ENCODE measurements at places on chromosomes 1 and 21. TPM values are rescaled to one million over a fixed set of nuclear protein-coding genes. Genes with fewer than 3 reads are reported as not detected.

The TSPAN1 gene
- 0.38 TPM for polyA plus RNA-seq

The PLA2G2C gene
- not detected for polyA plus RNA-seq

The KLHDC8A gene
- polyA plus RNA-seq: 0.08 TPM

The DMBX1 gene
- not detected for polyA plus RNA-seq

The ADCY10 gene
- polyA plus RNA-seq: not detected

The TNNI3K gene
- not detected for polyA plus RNA-seq

The ETV3L gene
- not detected for polyA plus RNA-seq

The ZCCHC17 gene
- 66.8 TPM for polyA plus RNA-seq

The FMOD gene
- 11.4 TPM for polyA plus RNA-seq

The MINDY1 gene
- polyA plus RNA-seq: 6.1 TPM

The LAMB3 gene
- polyA plus RNA-seq: 2.5 TPM

The ATXN7L2 gene
- polyA plus RNA-seq: 3.0 TPM

The EDEM3 gene
- polyA plus RNA-seq: 19.8 TPM

The CYP4A22 gene
- polyA plus RNA-seq: not detected

The SERBP1 gene
- 165 TPM for polyA plus RNA-seq

The TBX19 gene
- 1.1 TPM for polyA plus RNA-seq

The OVAAL gene
- polyA plus RNA-seq: not detected

The MAP1LC3C gene
- not detected for polyA plus RNA-seq

The RGSL1 gene
- not detected for polyA plus RNA-seq

The S100A14 gene
- polyA plus RNA-seq: 0.32 TPM

The NIPAL3 gene
- polyA plus RNA-seq: 55.9 TPM

The DNASE2B gene
- not detected for polyA plus RNA-seq

The PGLYRP4 gene
- not detected for polyA plus RNA-seq

The RGS5 gene
- 0.89 TPM for polyA plus RNA-seq

The AVPR1B gene
- not detected for polyA plus RNA-seq

Measured in GM23248 (cell line).